Astrocyte (in vitro differentiated cells and primary cell): ENCODE measurements at places on chromosomes 11 and 22. TPM values are rescaled to one million over a fixed set of nuclear protein-coding genes. Genes with fewer than 3 reads are reported as not detected.

DNA sequence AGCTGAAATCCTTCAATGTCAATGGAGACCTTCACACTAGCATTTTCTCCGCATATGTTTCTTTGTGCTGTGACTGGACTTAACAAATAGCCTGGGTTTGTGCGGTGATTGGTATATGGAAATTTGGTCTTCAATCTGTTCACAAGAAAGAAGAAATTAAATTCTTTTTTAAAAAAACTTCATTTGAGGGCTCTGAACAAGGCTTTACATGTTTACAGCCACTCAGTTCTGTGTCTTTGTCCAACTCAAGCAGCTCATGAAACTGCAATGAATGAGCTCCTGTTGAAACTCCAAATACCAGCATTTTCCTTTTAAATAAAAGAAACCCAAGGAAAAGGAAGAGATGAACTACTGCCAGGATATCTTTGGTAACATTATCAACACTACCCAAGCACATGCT is 57.3 kb downstream of the PIK3C2A start:
- no peak for DNase-seq

DNA sequence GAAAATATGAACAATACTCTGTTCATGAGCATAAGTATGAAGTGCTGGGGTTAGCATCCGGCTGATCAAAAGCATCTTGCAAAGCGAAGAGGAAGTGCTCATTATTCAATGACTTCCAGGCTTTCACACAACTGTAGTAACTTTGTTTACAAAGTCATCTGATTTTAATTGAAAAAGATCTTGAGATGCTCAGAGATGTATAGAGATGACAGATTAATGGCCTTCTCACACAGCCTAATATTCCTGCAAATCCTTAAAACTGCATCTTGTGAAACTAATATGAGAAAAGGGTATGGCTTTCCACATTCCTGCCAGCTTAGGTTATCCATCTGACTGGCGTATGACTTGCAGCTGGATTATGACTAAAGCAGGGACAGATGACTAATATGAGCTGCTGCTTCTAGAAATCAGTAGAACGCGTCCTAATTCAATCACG is 125.4 kb downstream of the CASP12 start:
- DNase-seq = peak; percentile 92

- DNase-seq = no peak
Observed at GRCh38 chr11:12564012-12564411, 110.2 kb upstream of the TEAD1 start.

DNA sequence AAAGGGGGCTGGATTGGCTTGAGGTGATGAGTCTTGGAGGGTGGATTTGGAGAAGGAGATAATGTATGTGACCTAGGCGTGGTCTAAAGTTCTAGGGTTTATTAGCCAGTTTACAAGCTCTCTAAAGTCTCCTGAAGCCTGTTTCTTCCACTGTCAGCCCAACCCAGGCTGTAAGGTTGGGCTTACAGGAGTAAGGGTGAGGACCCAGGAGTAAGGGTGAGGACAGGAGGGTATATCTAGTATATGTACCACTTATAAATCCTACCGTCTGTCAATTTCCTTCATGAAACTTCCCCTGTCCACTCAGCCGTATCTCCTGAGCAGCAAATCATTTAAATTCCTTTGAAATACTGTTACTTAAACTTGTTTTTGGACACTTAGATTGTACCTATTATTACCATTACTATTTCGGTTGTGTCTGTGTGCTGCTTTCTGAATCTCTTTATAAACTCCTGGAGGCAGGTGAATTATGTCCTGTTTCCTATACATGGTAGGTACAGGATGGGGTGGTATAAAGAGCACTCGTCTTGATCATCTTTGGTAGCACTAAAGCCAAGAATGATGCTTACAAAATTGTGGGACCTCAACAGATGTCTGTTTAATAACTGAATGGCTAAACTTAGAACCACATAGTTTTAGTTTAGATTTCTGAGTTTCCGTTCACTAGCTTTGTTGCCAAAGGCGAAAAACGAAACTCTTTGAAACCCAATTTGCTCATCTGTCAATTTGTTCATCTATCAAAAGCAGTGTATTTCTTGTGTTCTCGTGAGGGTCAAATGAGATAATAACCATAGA is 192.0 kb downstream of the GRIK4 start:
- DNase-seq = no peak

DNA sequence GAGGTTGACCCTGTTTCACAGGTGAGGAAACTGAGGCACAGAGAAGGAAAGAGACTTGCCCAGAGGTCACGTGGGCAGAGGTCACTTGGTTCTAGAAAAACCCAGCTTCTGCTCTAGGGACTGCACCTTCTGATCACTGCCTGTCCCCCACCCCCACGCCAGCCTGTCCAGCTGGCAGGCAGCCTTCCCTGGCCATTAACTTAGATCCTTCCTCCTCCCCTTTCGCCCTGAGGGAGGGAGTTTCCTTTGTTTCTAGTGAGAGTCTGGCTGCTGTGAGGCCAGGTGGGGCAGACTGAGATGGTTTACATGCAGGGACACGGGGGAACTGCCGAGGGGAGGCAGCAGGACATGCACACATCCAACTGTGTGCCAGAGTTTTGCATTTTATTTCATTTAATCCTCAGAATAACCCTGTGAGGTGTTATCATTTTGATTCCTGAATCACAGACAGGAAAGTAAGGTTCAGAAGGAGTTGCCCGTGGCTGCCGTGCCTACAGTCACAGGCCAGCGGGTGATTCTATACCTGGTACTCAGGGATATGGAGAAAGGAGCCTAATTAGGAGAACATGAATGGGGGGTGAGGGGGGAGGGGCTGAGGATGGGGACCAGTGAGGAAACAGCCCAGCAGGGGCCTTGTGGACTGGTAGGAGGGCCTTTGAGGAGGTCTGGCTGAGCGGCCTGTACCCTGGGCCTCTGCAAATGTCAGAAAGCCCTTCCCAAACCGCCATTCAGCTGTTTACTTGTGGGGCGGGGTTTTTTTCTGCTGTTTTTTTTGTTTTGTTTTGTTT is 3.4 kb downstream of the FAM83F start:
- DNase-seq = peak; percentile 22

- DNase-seq = peak; percentile 39
Observed at GRCh38 chr11:15179167-15179566, 64.4 kb downstream of the INSC start.

GRCh38 chr11:63769042-63769713 is 603 bp upstream of the ZFTA start:
- no peak for DNase-seq

GRCh38 chr11:32838505-32839274 is 9.0 kb downstream of the PRRG4 start:
- no peak for DNase-seq

DNA sequence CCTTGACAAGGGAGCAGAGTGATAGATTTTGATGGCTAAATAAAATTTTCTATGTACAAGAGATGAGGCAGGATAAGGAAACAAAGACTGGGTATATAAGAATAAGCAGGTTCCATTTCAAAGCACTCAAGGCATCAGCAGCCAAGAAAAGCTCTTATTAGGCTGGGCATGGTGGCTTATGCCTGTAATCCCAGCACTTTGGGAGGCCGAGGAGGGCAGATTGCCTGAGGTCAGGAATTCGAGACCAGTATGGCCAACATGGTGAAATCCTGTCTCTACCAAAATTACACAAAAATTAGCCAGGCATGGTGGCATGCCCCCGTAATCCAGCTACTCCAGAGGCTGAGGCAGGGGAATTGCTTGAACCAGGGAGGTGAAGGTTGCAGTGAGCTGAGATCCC is 563.4 kb upstream of the CCDC179 start:
- no peak for DNase-seq

DNA sequence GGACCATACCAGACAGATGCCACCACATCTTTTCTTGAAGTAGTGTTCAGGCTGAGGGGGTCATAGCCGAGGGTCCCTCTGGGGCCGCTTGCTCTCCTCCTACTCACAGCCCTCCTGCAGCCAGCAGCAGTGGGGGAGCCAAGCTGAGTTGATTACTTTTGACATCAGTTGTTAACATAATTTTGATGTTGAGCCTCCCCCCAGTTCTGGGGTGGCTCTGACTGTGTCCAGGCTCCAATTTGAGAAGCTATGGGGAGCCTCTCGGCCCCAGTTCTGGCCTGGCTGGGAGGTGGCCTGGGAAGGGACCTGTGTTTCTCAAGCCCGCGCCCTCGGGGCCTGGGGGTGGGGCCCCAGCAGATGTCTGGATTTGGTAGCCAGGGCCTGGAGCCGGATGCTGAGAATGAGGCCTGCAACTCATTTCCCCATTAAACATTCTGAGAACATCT is 47.9 kb downstream of the KCNQ1OT1 start:
- DNase-seq = no peak

DNA sequence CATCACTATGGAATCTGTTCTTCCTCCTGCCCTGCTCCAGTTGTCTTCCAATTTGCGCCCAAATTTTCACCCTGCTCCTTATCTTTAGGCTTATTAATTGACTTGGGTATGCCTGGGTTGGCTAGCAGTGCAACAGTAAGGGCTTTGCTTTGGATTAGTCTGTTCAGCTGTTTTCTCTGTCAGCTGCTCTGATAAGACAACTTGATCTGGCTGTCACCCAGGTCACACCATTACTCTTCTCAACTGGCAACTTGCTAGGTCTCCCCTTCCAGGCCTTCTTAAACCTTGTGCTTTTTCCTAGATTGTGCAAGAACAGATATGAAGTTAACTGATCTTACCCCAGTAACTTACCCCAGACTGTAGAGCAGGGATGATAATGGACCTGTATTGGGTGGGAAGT is 357.8 kb upstream of the LARGE1 start:
- no peak for DNase-seq

DNA sequence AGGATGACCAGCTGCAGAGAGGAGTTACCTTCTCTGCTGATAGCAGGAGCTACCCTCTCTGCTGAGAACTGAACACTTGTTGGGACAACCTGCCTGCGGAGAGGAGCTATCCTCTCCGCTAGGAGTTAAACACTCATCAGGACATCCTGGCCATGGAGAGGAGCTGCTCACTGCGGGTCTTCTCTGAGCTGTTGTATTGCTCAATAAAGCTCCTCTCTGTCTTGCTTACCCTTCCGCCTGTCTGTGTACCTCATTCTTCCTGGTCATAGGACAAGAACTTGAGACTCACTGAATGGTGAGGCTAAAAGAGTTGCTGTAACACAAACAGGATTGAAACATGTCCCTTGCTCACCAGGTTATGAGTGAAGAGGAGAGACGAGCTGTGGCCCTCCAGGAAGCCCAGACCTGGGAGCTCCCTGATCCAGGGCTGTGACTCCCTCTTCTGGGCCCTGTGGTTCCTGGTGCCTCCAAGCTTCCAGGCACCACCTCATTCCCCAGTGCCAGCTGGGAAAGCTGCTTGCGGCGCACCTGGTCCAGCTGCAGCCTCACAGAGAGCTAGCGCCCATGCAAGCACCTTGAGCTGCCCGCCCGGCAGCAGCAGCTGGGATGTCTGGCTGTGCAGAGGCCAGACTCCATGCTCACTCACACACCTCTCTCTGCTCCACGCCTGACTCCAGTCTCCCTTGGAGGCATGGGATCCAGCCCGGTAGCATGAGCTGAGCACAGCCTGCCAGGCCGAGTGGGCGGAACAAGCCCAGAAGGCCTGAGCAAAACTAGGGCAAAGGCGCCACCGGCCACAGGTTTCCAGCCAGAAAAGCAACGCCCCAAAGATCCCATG is 50.5 kb downstream of the RAB30 start:
- no peak for DNase-seq

Gene GLYAT
- not detected in 2 replicates for total RNA-seq

Gene NCAPH2
- total RNA-seq = 25.6 and 27.2 TPM in 2 replicates

Gene SYCE3
- total RNA-seq = not detected in 2 replicates

Gene CALCB
- total RNA-seq = 0.61 TPM in 1 of 2 replicates, not detected in the other
